ENCODE measurements at places on chromosomes 3 and 15.
A peak's percentile ranks its signal among the peaks of the same experiment; 100 is the strongest.

GRCh38 chr3:152019508-152019907 is 146.1 kb downstream of the SUCNR1 start:
- DNase-seq: no peak

DNA sequence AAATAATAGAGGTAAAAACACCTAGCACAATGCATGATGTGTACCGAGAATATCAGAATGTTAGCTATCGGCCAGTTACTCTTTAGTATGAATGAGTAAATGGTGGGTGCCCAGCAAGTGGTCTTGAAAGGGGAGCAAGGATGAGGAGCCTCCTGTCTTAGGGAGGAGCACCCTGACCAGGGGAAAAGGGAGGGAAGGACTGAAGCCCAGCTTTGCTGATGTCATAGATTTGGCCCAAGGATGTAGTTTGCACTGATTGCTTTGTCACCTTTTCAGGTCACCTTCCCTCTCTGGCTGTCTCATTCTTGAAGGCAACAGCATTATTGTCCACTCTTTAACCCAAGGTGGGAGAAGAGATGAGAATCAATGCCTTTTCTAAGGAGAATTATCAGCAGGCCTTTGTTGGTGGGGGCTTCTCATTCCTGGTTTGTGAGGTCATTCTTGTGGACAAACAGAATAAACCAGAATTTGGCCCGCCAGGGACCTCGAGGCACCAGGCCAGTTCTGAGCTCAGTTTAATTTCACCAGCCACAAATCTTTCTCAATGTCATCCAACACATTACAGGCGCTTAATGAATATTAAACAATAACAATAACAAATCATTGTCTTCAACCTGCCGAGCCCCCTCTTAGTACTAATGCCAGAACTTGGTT is 231.3 kb downstream of the VPS13C start:
- no peak for DNase-seq

- DNase-seq: no peak
These were observed 118.2 kb upstream of the TGFBR2 start for GRCh38 chr3:30488070-30488756.

GRCh38 chr3:22886439-22887068 is 316.6 kb upstream of the UBE2E2 start:
- DNase-seq: no peak

- DNase-seq: no peak
These were observed 127.8 kb downstream of the ABI3BP start for GRCh38 chr3:100865442-100865841.

GRCh38 chr15:100132309-100132708 is 209.5 kb downstream of the ADAMTS17 start:
- no peak for DNase-seq

GRCh38 chr3:8838234-8838633 is 68.8 kb upstream of the OXTR start:
- DNase-seq: no peak

- DNase-seq: no peak
These were observed 775.8 kb upstream of the ARPP21 start for GRCh38 chr3:34863485-34863884.

- DNase-seq: no peak
These were observed 490.1 kb upstream of the ATP11B start for GRCh38 chr3:182303169-182303568.

DNA sequence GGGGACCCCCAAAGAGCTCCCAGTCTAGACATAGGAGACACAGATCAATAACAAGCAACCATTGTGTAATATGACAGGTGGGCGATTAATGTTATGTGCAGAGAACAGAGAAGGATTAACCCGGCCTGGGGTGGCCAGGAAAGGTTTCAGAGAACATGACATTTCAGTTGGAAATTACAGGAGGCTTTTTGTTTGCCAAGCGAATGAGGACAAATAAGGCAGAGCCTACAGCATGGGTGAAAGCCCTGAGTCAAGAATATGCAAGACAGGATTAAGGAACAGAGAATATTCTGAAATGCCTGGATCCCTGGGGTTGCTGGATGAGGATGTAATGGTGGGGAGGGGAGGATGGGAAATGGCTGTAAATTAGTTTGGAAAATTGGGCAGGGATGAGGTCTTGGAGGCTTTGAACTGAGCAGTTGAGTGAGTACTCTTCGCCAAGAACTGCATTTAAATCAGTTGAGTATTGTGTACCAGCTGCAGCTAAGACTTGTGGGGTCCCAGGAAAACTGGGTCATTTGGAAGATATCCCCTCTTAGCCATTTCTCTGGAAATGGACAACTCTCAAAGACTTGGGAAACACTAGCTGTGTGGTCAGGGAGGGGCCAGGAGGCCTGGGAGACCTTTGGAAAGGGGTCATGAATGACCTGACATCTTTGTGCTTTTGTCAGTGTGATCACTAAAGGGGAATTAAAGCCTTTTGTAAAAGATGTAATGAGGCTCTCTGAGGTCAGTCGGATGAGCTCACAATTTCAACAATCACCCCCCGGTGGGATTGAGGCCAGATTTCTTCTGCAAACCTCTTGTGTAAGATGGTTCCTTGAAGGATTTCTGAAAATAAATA is 198.6 kb upstream of the NR2E3 start:
- no peak for DNase-seq

DNA sequence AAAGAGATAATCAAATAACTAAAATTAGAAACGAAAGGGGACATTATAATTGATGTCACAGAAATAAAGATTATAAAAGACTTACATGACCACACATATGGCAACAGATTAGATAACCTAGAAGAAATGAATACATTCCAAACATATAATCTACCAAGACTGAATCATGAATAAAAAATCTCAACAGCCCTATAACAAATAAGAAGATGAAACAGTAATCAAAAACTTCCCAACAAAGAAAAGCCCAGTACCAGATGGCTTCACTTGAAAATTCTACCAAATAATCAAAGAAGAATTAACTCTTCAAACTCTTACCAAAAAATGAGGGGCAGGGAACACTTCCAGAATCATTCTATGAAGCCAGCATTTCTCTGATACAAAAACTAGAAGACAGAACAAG is 11.8 kb downstream of the TOP2B start:
- DNase-seq: no peak

GRCh38 chr3:138296639-138297038 is 33.0 kb downstream of the NME9 start:
- DNase-seq: no peak

DNA sequence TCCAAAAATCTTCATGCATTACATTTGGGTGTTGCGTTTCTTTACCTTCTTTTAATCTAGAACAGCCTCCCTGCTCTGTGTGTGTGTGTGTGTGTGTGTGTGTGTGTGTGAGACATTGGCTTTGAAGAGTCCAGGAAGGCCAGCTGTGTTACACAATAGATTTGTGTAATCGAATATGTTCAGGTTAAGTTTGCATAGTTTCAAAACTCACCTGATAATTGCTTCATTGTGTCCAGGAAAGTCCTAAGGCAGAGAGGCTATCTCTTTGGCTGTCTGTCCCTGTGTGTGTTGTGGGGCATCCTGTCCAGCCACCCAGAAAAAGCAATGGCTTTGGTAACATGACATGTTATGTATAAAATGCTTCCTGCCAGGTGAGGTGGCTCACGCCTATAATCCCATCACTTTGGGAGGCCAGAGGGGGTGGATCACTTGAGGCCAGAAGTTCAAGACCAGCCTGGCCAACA is 37.5 kb downstream of the ZNF710 start:
- no peak for DNase-seq

DNA sequence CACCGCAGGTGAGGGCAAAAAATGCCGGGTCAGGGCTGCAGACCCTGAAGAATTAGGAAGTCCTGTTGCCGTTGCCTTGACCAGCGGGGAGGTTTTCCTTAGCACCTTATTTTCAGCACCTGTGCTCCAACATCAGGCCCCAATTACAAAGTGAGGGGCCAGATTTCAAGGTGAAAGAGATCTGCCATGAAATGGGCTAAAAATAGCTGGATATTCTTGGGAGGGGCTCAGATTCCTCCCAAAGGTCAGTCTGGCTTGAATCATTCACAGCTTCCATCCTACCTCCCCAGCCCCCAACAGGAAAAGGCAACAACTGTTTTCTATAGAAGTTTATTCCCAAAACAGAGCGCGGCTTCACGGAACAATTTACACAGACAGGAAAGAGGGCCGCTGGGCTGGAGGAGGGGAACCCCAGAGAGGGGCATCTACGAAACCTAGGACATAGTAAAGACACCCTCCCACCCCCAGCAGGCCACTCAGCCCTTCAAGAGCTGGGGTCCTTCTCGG is 941 bp upstream of the SLC26A6 start:
- no peak for DNase-seq

GRCh38 chr3:178184833-178185232 is 351.4 kb upstream of the KCNMB2 start:
- DNase-seq: no peak

DNA sequence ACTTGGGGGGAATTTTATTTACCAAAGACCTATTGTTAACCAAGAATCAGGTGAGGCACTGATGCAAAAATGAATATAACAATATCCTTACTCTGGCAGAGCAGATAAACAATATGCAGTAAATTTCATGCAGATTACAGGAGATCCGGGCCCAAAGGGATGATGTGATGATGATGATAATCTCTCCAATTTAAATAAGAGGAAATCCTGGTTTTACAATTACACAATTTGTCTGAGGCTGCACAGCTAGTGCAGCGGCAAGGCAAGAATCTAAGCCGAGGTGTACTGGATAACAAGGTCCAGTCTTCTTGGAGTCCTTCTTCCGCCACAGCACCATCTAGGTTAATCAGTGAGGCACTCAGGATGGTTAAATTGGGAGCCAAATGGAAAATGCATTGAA is 2.4 kb upstream of the MESD start:
- no peak for DNase-seq

DNA sequence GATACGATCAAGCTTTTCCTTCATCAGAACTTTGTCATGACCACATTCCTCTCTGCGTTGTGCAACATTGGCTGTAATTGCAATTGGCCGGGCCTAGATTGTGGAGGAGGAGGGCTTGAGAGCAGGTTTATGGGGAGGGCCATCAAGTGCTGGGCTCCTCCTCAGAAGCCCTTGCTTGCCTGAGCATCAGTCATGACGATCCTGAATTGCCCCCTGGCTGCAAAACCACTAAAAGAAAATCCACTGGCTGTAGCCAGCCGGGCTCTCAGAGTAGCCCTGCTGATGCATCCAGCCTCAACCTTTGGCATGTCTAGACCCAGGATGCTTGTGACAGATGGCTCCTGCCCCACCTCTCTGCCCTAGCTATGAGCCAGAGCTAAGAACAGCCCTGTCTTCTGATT is 13.4 kb upstream of the TRH start:
- DNase-seq: no peak

- DNase-seq: no peak
These were observed 14.0 kb downstream of the CAPN3 start for GRCh38 chr15:42373274-42373673.

DNA sequence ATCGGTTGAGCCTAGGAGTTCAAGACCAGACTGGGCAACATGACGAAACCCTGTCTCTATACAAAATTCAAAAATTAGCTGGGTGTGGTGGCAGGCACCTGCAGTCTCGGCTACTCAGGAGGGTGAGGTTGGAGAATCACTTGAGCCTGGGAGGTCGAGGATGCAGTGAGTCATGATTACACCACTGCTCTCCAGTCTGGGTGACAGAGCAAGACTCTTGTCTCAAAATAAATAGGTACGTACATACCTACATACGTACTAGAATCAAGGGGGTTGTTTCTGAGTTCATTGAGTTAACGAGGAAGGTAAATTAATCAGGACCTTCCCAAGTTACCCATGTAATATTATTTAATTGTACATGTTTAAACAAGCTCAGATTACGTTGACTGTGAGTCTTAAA is 97.5 kb downstream of the CHL1 start:
- DNase-seq: no peak

DNA sequence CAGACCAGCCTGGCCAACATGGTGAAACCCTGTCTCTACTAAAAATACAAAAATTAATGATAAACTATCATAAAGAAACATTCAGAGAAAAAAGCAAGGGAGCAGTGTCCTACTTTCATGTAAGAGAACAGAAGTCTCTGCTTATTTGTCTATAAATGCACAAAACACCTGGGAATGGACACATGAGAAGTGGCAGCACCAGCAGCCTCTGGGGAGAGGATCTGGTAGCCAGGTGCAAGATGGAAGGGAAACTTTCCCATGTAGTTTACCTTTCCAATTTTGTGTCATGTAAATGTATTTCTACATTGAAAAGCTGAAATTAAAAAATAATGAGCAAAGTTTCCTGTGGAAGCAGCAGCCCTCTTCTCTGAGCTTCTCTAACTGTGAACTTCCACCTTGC is 18.8 kb downstream of the SCAP start:
- no peak for DNase-seq

DNA sequence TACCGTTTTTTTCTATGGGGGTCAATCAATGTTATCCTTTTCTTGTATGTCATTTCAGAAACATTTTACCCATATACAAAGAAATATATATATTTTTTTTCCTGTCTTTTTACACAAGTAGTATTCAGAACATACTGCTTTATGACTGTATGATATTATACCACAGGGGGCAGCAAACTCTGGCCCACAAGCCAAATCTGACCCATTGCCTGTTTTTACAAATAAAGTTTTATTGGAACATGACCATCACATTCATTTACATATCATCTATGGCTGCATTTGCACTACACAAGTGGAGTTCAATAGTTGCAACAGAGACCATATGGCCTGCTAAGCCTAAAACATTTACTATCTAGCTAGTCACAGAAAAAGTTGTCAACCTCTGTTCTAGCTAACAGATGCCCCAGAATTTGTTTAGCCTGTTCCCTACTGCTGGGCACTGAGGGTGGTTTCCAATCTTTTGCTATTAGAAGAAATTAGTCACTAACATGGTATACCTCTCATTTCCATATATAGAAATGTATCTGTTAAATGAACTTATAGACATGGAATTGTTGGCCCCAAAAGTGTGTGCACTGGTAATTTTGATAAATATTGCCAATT is 57.7 kb downstream of the BFSP2 start:
- no peak for DNase-seq

DNA sequence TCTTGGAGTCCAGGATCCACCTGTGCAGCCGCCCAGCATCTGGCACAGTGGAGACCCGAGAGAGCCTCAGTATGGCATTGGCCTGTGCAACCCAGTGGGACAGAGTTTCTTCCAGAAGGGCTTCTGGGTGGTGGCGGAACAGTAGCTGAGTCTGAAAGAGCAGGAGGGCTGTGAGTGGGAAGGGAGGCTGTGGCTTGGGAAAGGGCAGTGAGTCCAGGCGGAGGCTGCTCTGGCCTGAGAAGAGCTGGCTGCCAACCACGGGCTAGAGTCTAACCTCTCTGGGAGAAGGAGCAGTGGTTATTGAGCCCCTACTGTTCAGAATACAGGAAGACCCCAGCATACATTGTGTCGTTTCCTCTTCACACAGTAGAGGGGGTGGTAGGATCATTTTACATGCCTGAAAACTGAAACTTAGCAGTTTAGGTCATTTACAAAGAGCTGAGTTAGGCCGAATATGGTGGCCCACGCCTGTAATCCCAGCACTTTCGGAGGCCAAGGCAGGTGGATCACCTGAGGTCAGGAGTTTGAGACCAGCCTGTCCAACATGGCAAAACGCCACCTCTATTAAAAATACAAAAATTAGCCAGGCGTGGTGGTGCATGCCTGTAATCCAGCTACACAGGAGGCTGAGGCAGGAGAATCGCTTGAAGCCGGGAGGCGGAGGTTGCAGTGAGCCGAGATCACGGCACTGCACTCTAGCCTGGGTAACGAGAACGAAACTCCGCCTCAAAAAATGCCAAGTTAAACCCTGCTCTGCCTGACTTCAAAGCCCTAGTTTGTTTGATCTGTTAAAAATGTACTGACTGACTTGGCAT is 3.2 kb downstream of the AEN start:
- DNase-seq: no peak

GRCh38 chr15:40754883-40755811 is at the start of gene RMDN3:
Gene RMDN3, minus strand, starts transcription at chr15:40755254. Its CDS starts 471 bp downstream, at chr15:40754783.
- DNase-seq: peak; percentile 91
